Ureter (tissue), 1 donor: ENCODE measurements at places on chromosomes 3 and 15. TPM values are rescaled to one million over a fixed set of nuclear protein-coding genes. Genes with fewer than 3 reads are reported as not detected.
A peak's percentile ranks its signal among the peaks of the same experiment; 100 is the strongest.

DNA sequence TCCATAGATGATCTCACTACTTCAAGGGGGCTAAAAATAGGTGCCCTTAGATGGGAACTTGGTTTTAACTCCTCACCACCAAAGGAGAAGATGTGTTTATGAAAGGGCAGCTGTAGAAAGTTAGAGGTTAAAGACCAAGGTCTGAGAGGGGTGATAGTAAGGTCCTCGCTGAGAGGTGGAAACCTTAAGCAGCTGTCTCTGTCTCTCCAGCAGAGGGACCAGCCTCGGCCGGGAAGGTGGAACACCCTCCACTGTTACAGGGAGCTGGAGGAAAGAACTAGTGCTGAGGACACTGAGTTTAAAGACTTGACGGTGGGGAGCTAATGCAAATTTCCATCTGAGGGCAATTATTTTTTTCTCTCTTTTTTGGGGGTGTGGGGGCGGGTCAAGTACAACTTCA, 8.9 kb upstream of the RLBP1 start:
- no peak for DNase-seq

GRCh38 chr3:161927131-161927530, 430.5 kb downstream of the OTOL1 start:
- no peak for DNase-seq

GRCh38 chr3:186432189-186432588, 70.2 kb upstream of the DGKG start:
- DNase-seq, result no peak

GRCh38 chr15:41817327-41817726, 10.6 kb upstream of the JMJD7 start:
- DNase-seq, result no peak

- no peak for DNase-seq
These were observed 69.1 kb upstream of the CACNA2D3 start for GRCh38 chr3:54053211-54053610.

DNA sequence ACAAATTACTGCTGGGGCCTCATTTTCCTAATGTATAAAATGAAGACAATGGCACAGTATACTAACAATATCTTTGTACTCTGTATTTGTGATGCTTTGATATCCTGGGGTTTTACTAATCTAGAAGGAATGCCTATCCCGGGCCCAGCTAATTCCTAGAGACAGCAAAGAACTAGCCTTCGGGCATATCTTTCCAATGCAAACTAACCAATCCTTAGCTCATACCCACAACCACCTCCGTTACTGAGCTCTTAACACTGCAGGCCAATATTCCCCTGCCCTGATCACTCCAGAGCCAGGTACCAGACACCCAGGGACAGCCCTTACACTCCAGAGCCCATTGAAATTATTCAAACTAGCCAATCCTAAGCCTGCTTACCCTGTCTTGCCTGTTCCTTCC, 309.0 kb downstream of the ULK4 start:
- DNase-seq, result no peak

- no peak for DNase-seq
These were observed 30.7 kb upstream of the MYLK start for GRCh38 chr3:123914829-123915228.

DNA sequence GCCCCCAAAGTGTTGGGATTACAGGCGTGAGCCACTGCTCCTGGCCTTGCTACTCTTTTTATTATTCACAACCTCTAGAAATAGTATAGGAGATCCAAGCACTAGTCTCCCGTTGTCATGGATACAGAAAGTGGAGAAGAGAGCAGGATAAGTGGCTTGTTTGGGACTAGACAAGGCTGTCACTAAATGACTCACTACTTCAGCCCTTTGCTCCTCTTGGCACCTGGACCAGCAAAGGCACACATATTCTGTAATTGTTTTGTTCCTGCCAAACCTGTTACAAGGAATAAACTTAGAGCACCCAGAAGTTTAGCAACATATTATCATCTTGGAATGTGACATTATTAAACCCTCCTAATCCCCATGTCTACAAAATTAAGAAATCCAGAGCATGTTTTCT, 427.2 kb upstream of the THBS1 start:
- DNase-seq, result no peak

GRCh38 chr3:68007621-68008226, 353.3 kb upstream of the SUCLG2 start:
- DNase-seq, result no peak

- DNase-seq, result no peak
These were observed 32.9 kb downstream of the CHP1 start for GRCh38 chr15:41263891-41264351.

DNA sequence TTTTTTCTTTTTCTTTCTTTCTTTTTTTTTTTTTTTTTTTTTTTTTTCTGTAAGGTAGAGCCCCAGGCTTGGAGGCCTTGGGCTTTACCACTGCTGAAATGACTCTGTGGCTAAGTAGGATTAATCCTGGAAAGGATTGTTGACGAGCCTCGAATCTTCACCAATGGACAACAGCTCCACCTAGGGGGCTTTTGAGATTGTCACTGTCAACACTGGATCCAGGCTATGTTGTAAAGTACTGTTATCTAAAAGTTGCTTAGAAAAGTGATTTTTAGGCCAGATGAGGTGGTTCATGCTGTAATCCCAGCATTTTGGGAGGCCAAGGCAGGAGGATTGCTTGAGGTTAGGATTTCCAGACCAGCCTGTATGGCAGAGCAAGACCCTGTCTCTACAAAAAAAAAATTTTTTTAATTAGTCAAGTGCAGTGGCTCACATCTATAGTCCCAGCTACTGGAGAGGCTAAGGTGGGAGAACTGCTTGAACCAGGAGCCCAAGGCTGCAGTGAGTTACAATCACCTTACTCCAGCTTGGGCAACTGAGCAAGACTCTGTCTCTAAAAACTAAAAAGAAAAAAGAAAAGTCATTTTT, 41.6 kb downstream of the KLHL18 start:
- peak; percentile 63 for DNase-seq

DNA sequence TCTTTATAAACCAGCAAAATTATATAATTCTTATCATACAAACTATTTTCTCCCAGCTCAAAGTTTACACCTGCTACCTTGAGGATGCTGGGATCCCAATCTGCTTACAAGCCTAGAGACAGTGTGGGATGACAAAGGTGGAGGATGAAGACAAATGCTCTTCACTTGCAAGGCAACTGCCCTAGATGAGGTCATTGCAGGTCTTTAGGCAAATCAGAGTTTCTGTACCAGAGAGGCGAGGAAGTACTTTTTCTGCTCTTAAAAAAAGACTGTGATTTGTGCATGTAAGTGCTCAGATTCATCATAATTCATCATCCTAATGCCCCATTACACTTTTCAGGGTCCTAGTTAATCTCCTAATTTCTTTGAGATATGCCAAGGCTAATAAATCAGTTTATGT, 376.1 kb downstream of the ZPLD1 start:
- DNase-seq, result no peak

DNA sequence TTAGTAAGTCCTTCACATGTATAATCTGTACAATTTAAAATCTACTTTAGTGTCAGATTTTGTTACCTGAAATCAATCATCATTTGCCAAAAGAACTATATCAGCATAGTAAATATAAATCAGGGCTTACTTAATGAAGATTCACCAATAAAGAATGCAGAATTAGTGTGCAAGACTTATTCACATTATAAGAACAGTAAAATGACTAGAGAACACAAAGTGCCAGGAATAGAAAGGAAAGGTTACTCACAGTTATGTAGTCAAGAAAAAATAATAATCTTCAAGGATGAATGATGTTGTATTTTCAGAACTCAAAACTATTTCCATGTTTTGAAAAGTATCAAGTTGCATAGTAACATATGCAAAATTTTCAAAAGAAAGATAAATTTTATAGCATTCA, 891.9 kb downstream of the ROBO1 start:
- no peak for DNase-seq

DNA sequence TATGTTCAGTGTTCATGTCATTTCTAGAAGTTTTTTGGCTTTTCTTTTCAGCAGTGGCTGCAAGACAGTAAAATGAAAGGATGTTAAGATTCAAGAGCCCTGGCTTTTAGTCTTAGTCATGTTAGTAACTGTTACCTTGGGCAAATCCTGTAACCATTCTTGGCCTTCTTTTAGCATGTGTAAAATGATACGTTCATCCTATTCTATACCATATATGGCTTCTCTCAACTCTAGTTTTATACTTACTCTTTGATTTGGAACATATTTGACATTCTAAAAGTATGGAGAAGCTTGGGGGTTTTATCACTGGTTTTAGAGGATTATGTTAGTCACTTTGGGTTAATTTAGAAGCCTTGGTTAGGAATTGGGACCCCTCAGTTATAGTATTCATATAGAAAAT, 20.1 kb downstream of the GTF2E1 start:
- no peak for DNase-seq

DNA sequence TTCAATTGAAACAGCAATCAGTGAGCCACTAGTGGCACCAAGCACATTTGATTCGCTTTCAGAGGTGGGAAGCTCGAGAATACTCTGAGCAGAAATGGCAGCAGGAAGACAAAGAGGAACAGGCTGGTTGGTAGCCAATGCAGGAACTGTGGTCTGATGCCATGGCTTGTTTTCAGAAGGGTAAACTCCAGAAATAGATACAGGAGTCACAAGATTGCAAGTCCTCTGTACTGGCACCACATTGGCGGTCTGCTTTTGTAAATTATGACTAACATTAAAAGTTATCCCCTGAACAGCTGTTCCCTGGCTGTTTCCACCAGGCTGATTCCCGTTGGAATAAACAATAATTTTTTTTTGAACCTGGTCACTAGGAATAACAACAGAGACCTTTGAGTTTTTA, 35.5 kb downstream of the USF3 start:
- DNase-seq, result no peak

The CHRM5 gene
- not detected for total RNA-seq

The SKOR1 gene
- 0.60 TPM for total RNA-seq

The HESX1 gene
- total RNA-seq, result 0.57 TPM

The P2RY13 gene
- total RNA-seq, result 1.2 TPM

The CGNL1 gene
- 12.6 TPM for total RNA-seq
